ENCODE measurements at places on chromosomes 7 and 10.
A peak's percentile ranks its signal among the peaks of the same experiment; 100 is the strongest.

GRCh38 chr7:27459021-27459730 lies 203.5 kb downstream of the HIBADH start:
- no peak for DNase-seq

GRCh38 chr10:102546606-102547320 lies 43.0 kb downstream of the SUFU start:
- DNase-seq: no peak

DNA sequence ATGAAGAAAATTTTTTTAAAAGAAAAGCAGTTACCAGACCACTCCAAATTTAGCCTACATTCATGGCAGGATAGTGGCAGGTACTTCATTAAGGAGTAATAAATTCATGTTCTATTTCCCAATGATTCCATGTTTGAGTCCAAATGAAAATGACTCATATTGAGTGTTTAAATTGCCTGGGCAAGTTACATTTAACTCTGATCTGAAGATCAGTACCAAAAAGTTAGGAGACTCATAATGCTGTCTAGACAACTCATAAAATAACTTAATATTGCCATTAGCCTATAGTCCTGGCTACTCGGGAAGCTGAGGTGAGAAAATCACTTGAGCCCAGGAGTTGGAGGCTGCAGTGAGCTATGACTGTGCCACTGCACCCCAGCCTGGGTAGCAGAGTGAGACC lies 13.0 kb downstream of the BRAF start:
- DNase-seq: no peak

DNA sequence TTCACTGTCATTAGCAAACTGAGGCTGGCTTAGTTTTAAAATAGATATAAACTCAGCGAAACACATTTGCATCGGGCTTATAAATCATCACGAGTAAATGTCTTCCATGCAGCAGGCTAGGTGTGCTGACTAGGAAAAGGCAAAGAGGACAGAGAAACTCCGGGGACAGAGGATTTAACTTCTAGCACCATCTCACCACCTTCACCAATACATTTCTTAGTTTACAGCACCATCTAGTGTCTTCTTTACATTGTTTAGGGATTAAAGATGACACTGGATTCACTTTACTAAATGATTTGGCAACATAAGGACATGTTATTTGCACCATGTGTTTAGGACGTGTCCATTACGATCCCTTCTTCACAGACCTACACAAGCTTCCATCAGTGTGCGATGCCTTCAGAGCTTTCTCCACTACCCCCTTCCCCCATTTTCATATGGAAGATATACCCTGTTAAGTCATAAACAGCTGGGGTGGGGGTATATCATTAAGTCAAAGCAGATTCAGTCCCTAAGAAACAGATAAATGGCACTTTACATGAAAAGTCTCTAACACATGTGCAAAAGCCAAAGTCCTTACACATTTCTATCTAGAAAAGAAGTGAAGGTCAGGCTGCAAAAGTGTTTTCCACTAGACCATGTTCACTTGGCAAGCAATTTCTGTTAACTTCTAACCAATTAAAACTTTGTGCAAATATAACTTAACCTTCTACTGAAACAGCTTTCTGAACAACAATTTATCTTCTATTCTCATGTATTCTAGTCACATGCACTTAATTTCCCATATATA lies 103.3 kb downstream of the GRB10 start:
- peak; percentile 62 for DNase-seq

GRCh38 chr10:11017000-11017569 lies 587 bp upstream of the CELF2 start:
- no peak for DNase-seq

DNA sequence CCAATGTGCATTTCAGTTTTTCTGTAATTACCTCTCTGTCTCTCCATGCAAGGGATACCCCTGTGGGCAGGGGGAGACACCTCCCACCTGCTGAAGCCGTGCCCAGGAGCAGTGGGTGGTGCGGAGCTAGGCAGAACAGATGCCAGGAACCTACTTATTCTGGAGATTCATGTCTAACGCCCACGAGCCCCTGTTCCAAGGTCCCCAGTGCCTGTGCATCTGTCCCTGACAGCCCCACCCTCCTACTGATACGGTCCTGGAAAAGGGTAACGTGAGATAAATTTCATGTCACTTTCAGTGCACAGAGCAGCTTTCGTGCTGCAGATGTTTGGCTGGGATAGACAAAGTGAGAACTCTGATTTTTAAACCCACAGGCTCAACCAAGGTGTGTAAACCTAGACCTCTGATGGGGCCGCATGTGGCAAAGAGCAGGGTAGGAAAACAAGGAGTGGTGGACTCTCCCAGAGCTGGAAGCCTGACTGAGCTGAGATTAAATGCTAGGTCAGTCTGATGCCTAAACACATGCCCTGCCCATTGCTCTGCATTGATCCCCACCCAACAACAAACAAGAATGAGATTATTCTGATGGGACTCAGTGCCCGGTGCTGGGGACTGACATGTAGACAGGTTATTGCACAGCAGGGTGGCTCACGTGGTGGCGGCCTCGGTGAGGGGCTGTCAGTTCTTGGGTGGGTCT lies 123.6 kb upstream of the GDF10 start:
- DNase-seq: no peak

GRCh38 chr7:123789206-123789784 lies 40.5 kb upstream of the WASL start:
- DNase-seq: no peak

GRCh38 chr7:129821476-129821875 lies 131.3 kb downstream of the UBE2H start:
- no peak for DNase-seq

DNA sequence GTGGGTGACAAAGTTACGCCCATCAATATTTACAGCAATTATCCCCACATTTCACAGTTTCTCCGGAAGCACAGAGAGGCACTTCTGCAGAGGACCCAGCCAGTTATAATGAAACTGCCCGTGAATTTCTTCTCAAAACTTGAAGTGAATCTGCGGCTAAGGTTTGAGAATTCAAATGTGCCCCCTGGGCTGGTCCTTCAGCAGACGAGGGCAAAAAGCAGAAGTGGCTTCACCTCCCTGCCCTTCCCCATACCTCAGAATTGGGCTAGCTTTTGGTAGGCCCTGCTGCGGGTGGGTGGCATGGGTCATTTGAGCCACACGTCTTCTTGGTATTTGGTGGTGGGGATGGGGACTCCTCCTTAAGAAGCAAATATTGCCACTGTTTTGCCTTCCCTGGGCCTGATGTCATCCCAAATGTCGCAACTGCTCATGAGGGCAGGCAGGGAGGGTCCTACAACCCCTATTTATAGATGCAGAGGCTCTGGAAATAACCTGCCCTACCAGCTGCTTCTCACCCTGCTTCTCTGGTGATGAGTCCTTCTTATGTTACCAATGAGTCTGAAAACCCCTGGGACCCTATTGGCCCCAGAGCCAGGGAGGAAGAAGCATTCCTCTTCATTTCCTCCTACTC lies 16.6 kb upstream of the WDFY4 start:
- DNase-seq: no peak

DNA sequence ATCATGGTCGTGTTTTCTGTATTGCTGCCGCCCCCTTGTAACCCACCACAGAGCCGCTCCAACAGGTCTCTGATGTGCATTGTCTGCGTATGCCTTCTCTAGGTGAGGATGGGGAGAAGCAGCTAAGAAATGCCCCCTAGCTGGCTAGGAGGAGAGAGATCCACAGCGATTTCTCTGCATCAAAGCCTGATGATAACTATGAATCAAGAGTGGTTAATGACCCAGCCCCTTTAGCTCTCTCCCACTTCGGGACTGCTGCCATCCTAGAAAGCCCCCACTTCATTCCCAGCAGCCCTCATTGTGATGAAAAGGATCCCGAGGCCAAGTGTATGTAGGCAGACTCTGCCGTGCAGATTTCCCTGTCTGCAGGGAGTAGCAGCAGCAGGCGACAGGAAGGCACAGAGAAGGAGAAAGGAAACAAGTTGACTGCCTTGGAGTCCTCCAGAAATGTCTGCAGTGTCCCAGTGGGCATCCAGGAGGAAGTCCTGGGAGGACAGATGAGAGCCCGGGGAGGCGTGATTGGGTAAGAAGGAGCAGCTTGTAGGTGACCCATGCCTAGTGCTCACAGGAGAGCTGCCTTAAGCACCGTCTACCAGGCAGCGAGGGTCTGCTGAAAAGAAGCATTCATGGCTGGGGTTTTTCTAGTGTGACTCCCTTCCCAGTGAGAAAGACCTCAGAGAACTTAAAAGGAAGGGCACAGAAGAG lies 2.9 kb downstream of the PLXNA4 start:
- no peak for DNase-seq

- no peak for DNase-seq
Observed at GRCh38 chr10:124160943-124161582, 67.7 kb upstream of the CHST15 start.

DNA sequence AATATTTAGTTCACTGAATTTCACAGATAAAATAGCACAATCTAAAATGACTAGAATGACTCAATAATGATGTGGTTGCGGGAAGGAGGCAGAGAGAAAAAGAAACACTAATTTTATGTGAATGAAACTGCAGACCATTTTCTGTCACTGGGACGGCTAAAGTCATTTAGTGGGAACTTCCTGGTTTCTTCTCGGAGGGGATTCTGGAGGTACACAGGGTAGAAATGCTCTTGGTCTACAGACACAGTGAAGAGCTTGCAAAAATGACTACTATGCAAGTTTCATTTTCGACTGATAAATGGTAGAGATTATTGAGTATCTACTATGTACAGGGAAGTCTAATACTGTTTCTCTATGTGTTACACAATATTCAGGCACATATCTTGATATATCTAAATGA lies 63.5 kb upstream of the LRRN3 start:
- DNase-seq: peak; percentile 82

DNA sequence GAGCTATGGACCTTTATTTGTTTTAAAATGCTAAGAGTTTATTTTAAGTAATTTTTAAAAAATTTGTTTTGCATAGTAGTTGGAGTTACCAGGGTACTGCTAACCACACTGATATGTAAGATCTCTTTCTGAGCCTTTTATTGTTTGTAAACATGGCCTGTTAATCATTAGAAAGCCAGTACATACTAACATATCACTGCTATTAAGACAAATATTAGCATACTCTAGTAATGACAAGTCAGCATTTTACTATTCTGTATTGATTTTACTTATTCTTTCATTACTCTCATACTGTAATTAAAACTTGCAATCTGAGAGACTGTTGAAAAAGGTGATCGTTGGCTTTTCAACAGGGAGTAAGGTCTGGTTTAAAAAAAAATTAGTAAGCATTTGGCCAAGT lies 66.7 kb downstream of the PTEN start:
- DNase-seq: no peak

- DNase-seq: no peak
Observed at GRCh38 chr7:71017602-71018001, 114.3 kb upstream of the GALNT17 start.

DNA sequence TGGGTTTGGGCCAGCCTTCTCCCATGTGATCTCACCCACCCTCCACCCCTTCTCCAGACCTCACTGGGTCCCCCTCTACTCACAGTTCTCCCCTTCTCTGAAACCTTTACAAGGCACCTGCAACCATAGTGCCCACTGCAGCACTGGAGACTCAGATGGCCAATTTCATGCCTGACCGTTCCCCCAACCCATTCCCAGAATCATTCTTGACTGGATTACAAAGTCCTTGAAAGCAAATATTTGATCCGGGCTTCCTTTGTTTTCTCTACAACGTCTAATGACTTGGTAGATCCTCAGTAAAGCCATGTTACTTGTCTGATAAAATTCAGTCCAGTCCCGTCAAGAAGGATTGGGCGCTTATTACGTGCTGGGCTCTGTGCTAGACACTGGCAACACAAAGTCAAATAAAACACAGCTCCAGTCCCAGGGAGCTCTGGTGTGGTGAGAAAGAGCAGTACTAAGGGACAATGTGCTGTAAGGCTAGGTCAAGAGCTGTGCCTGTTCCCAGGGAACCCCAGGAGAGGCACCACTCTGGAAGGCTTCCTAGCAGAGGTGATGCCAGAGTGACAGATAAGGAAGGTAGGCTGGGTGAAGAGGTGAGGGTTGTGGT lies 36.5 kb downstream of the SH3PXD2A start:
- no peak for DNase-seq

- DNase-seq: peak; percentile 53
Observed at GRCh38 chr7:118311121-118311836, 86.8 kb downstream of the ANKRD7 start.

DNA sequence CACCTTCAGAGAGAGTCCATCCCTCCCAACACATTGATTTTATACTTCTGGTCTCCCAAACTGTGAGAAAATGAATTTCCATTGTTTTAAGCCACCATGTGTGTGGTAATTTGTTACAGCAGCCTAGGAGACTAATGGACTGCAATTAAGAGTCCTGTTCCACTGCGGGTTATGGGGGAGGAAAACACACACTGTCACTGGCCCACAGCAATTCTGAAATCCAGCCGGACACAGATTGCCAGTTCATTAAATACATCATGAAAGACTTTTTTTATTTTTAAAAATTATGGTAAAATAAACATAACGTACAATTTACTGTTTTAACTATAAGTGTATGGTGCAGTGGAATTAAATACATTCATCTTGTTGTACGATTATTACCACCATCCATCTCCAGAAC lies 193.4 kb upstream of the GRB10 start:
- DNase-seq: no peak

DNA sequence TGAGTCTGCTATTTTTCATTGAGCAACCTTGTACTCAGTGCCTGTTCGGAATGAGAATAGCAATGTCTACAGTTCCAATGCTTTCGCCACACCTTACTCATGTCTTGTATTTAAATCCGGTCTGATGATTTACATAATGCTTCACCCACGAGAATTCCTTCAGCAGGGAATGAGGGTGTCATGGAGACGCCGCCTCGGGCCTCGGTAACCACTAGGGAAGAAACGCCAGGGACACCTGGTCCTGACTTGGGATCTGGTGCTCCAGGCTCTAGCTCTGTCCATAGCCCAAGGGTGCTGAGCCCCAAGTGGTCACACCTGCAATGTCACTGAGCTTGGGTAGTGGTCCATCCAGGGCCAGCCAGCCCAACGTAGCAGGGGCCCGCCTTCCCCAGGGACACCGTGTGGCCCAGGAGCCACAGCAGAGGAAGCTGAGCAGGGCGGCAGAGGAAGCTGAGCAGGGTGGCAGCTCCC lies 37.4 kb downstream of the PRKAG2 start:
- DNase-seq: no peak

DNA sequence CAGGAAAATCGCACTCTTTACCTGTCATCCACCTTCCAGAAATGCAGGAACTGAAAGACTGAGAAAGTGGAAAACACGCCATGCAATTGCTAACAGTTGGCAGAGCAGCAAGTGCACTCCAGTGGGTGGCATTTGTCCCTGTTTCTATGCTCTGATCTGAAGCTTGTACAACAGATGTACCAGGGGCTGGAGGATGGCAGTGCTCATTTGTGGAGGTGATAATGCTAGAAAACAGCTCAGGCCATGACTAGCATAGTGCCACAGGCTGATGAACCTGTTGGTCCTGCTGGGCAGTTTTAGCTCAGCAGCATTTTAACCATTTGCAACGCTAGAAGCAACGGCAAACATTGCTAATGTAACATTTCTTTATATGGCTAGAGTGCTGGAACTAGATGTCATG lies 199.9 kb upstream of the NRP1 start:
- DNase-seq: no peak
